Stimulated activated CD4-positive, alpha-beta T cell treated with anti-CD3 and anti-CD28 coated beads, Interleukin-2, amount 100 ng/mL, for 24 hours (primary cell): ENCODE measurements at places on chromosomes 2 and 18.

GRCh38 chr2:70905443-70906421 lies 30.0 kb upstream of the ATP6V1B1 start:
- no peak for DNase-seq

- no peak for DNase-seq
These were observed 308.9 kb upstream of the LRRTM4 start for GRCh38 chr2:77831060-77831459.

DNA sequence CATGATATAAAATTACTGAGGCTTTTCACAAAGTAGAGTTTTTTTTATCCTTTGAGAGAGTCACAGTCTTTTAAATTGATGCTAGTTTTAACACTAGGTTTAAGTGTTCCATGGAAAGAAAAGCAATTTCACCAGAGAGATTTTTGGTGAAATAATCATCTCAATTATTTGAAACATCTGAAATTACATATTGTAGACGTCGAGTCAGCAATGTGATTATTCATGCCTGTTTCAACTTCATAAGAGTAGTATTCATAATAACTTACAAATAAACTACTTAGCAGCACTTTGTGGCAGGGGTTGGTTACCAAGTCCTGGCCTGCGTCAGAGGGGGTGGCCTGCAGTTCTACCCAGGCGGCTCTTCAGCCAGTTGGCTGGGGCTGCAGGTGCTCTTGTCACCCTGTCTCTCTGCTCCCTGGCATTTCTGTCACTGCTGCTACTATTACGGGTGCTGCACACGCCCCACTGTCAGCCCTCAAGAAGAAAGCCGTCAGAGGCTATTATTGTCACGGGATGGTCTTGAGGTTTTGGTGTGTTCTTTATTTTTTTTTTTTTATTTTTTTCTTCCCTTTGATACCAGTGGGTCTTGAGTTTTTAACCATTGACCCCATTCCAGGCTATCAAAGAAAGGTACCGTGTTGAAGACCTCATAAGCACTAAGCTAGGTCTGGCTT lies 50.4 kb downstream of the MALT1 start:
- no peak for DNase-seq

DNA sequence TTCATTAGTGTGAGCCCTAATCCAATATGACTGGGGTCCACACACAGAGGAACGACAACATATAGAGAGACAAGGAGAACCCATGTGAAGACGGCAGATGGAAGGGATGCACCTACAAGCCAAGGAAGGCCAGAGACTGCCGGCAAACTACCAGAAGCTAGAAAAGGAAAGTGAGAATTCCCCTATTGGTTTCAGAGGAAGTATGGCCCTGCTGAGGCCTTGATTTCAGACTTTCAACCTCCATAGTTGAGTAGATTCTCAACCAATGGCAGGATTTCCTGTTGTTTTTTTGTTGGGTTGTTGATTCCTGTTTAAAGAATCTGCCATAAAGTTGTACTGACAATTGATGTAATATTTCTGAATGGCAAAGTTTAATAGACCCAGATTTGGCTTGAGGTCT lies 241.5 kb downstream of the SATB2 start:
- DNase-seq, result no peak

DNA sequence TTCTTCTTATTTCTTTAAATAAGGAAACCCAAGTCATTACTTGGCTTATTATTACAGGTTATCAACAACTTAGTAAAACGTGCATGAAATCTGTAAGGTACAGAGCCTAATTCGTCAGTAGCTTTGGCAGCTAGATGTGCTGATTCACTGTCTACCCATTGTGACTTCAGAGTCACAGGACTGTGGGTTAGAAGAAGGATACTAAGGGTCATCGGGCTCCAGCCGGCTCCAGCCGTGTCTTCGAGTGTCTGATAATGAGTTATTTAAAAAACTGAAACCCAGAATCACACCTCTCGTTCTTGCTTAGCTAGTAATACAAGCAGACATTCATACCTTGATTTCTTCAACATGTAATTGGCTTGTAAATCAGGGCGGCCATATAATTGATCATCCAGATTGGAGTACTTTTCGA lies 170.5 kb downstream of the FMNL2 start:
- no peak for DNase-seq

- no peak for DNase-seq
These were observed 126.3 kb upstream of the HS6ST1 start for GRCh38 chr2:128444816-128445522.

DNA sequence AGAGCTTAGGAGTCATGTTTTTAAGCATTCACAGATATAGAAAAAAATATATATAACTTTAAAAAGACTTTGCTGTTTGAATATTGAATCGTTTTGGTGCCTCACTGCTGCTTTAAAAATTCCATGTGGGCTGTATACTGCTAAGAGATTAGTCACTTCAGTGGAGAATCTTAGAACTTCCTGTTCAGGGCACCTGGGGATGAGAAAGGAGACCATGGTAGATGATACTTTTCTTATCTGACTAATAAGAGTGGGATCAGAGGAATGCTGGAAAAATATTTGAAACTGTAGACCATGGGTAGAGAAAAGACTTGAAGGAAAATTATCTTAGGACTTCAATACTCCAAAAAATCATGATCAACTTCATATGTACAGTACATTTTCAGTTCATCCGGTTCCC lies 442.2 kb upstream of the SETBP1 start:
- no peak for DNase-seq

DNA sequence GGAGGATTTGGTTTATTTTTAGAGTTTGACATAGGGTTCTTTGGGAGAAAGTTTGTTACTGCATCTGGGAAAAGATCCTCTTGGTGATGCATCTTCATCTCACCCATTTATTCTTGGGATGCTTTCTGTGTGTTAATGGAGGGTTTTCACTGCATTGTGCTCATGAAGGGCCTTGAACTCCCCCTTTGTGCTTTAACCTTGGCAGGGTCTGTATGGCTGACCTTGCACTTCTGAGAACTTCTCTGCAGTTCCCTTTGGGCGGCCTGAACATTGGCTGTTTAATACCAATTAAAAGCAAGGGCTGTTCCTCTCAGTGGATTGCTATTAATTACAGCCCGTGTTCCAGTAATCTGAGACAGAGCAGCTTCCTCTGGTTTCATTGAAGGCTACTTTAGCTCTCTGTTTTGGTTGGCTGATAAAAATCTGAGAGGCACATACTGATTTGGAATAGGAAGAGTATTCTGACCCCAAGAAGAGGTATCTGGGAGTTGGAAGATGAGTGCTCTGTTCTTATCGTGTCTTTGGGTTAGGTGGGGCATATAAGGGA lies 37.5 kb downstream of the FMNL2 start:
- DNase-seq, result no peak

GRCh38 chr2:128436479-128437203 lies 118.0 kb upstream of the HS6ST1 start:
- DNase-seq, result no peak

DNA sequence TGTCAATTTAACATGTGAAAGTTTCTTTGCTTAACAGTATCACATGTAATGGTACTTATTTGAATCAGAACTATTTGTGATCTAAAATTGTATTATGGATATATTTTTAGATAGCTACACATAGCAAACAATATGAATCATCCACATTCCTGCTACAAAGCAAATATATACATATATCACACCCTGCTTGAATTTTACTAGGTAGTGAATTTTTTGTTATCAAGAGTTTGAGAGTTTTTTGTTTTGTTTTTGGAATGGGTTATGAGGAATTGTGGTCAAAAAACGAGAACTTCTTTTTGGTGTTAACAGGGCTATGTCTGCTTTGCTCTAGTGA lies 635.7 kb downstream of the NRXN1 start:
- DNase-seq, result no peak

GRCh38 chr18:23971097-23971440 lies 43.5 kb upstream of the TTC39C start:
- no peak for DNase-seq

- DNase-seq, result no peak
These were observed 16.2 kb downstream of the GPR75 start for GRCh38 chr2:53843595-53843994.

- DNase-seq, result no peak
These were observed 232.3 kb downstream of the SCG2 start for GRCh38 chr2:223369889-223370288.

GRCh38 chr2:225244933-225245332 lies 154.6 kb upstream of the NYAP2 start:
- DNase-seq, result no peak

DNA sequence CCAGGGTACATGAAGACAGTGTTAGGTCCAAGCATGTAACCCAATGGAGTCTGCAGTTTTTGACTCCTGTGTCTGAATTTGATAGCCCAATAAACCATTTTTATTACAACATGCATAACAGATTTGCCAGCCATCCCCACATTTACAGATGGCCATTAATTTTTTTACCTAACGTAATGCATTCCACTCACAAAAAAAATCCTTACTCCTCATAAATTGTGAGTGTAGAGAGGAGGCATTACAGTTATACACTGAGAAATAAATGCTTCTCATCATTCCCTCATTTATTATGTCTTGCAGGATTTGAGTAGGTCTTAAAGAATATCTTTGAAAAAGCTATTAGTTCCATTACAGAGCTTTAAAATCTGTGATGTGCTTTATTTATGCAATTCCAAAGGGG lies 193.8 kb downstream of the CMPK2 start:
- DNase-seq, result no peak

DNA sequence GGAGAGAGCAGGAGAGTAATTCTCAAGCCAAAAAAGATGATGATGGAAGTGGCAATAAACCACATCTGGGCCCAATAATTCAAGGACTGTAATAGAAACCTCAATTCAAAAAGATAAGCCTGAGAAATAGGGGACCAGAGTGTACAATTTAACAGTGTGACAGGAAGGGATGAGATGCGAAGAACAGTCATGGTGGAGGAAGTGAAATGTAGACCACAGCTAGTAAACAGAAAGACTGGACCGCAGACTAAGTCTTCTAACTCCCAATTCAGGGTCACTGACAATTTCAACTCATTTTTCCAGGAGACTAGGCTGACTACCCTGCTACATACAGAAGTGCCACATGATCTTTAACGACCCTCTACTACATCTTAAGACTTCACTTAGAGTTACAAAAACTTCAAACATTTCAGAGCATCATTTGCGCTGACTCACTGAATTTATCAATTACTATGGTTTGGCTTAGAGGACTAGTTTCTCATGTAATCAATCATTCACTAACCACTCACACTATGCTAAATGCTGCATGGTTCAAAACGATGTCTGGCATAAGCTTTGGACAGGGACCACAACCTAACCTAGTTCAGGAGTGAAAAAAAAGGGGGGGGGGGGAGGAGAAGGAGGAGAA lies 9.0 kb downstream of the CUL3 start:
- DNase-seq, result no peak

DNA sequence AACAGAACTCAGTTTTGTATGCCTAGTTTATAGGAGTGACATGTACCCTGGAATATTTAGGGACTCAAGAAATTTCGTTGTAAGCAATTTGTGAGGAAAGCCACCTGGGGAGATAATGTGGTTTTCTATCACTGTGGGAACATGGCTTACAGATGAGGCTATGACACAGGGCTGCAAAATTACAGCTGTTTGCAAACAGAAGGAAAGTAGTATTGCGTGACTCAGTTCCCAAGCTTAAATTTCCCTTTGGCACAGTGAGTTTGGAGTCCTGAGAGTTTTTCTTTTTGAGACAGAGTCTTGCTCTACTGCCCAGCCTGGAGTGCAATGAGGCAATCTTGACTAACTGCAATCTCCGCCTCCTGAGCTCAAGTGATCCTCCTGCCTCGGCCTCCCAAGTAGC lies 149.8 kb downstream of the MYO5B start:
- no peak for DNase-seq

GRCh38 chr18:22566703-22567420 lies 149.1 kb upstream of the CTAGE1 start:
- no peak for DNase-seq

DNA sequence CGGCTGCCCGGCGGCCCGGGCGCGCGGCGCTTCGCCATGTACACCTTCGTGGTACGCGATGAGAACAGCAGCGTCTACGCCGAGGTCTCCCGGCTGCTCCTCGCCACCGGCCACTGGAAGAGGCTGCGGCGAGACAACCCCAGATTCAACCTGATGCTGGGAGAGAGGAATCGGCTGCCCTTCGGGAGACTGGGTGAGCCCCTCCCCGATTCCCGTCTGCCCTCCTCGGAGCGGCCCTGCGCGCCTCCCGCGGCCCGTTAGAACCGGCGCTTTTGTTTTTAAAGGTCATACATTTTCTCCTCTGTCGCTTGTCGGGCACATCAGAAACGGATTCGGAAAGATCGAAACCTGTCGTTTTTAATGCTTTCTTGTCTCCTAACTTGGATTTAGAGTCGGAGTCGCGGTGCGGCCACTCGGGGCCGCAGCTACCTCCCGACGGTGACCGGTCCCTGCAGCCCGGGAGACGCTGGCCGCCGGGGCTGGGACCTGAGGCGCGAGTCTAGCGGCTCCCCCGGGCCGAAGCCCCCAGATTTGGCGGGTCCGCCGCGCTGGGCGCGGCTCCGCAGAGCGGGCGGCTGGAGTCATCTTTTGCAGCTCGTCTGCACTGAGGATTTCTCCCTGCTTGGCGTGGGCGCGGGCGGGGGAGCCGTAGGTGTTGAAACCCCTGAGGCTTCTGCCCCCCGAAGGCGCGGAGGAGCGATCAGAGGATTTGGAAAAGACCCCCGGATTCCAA lies 519 bp downstream of the TTL start:
- peak; percentile 46 for DNase-seq

DNA sequence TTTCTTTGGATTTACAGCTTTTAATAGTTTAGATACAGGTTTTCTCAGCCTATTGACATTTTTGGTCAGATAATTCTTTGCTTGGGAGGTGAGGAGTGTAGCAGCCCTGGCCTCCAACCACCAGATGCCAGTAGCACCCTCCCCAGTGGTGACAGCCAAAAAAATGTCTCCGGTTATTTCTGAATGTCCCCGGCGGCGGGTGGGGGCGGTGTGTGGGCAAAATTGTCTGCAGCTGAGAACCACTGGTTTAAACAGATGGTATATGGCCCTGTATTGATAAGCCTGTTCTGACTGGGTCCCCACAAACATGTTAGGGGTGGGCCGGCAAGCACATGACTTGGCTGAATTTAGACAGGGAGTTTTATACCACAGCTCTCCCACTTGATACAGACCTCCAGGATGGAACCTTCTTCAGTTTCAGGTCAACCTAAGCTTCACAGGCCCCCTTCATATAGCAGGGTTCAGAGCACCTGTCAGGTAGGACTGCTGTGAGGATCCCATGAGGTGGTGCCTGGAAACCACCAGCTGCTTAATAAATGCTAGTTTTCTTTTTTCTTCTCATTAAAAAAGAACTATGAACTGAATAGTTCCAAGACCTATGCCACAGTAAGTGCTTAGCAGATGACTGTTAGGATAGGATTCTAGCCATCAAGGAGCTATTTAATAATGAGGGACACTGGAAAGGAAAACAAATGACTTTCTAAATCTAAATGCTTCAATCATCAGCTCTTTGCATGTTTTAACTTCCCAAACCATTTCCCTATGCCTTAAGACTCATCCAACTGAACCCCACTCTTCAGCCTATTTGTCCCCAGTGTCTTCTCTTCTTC lies 18.1 kb downstream of the LPIN2 start:
- peak; percentile 78 for DNase-seq
